Hypothalamus (tissue), 51 donors: ENCODE measurements at places on chromosomes 7 and 10.

DNA sequence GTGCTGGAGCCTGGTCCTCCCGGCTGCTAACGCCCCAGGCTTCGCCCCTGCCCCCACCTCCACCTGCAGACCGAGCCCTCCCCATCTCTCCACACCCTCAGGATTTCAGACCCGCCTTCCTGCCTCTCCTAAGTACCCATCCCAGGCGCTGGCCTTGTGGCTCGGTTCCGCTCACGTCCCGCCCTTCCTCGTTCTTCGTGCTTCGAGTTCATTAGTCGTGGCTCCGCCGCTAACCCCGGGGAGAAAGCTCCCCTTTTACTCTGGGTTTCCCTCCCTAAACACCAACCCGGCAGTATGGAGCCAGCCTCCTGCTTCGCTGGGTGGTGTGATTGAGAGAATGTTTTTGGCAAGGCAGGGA, 11.2 kb downstream of the EMX2 start:
- DNase-seq: no peak

DNA sequence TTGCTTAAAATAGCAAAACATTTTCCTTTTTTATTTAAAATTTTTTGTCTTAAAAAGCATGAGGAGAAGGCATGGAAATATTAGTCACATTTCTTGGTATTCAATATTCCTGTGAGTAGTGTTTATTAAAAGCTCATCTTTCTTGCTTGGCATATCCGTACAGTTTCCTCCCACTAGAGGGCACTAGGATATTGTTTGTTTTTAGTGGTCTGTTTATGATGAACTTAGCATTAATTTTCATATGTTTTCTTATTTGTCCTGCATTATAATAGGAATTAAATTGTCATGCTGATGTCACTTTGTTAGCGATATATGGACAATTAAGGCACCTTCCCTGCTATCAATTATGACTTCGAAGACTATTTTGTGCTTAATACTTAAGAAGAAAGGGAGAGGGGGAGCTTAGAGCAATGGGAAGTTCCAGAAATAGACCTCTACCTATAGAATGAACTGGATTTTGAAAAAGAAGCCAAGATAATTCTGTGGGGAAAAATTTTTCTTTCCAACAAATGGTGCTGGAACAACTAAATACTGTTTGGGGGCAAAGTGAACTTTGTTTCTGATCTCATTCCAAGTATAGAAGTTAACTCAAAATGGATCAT, 91.0 kb upstream of the STRIP2 start:
- DNase-seq: peak; percentile 45

DNA sequence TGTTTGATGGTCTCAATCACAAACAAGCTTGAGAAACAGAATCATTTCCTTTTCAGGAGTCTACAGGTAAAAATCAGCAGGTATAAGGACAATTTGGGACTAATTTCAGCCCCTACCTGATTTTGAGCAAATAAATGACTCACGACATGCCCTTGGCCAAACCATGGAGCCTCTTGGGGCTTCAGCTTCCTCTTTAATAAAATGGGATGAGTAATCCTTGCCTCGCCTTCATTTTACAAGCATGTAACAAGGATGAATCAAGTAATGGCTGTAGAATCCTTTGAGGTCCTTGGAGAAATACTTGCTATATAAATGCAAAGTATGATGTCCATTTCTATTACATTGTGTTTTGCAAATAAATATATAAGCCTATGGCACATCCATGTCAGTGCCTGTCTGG, 212.8 kb upstream of the PODXL start:
- DNase-seq: no peak

GRCh38 chr7:5237286-5237685, 45.5 kb upstream of the SLC29A4 start:
- peak; percentile 63 for DNase-seq

- no peak for DNase-seq
Observed at GRCh38 chr10:104641187-104641936, at the start of gene SORCS3. Gene SORCS3, plus strand, starts transcription at chr10:104641290.

DNA sequence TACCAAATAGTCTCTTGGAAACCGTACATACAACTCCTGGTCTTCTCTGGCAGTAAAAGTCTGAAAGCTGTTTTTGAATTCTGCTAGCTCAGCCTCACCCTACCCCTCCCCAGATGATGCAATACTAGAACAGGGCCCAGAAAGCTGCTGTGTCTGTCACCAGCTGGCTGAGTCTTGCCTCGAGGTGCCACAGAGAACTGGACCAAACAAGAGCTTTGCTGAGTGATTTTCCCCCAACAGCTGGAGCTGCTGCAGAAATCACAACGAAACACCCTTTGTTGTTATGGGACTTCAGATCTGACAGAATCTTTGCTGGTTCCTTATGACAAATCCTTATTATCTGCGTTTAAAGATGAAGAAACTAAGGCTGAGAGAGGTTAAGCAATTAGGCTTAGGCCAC, 134.1 kb downstream of the SPAG6 start:
- no peak for DNase-seq

- DNase-seq: no peak
Observed at GRCh38 chr7:326273-326672, 36.3 kb downstream of the FOXL3 start.
